Sciatic nerve (tissue), 2 donors: ENCODE measurements at places on chromosomes 5 and 9.

GRCh38 chr9:17829064-17829463 lies 250.2 kb downstream of the SH3GL2 start:
- no peak for DNase-seq

DNA sequence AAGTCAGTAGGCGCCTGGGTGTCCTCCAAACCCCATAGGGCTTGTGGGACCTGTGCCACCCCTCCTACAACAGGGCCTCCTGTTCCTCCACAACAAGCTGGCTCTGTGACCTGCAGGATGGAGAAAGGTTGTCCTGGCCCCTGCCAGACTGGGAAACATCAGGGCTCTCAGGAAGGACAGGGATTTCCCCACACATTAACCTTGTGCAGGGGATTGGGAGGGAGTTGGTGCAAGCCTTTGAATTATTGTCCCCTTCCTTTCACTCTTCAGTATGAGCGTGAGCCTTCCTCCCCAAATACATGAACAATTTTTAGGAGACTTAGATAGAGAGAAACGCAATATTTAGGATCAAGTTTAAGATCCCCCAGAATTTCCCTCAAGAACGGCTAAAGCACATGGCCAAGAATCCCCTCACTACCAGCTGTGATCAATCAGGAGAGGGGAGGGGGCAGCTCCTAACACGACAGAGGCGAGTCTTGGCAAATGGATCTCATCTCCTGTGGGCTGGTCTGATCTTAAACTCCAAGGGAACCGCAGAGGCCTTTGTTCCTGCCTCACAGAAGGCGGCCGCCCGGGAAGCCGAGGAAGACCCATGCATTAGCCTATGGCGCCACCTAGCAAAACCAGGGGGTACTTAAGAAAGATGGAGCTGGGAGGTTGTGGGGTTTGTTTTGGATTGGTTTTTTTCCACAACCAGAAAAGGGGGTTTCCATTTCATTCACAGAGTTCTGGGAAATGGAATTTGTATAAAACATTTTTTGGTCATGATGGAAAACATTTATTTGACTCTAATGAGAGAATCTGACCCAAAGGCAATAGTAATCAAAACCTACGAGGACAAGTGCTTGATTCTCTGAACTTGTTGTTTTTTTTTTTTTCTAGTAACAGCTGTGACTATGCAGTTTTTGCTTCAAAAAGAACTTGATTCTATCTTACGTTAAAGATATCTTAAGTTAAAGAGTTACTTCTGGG lies 36.1 kb upstream of the OSMR start:
- DNase-seq: peak; percentile 90

DNA sequence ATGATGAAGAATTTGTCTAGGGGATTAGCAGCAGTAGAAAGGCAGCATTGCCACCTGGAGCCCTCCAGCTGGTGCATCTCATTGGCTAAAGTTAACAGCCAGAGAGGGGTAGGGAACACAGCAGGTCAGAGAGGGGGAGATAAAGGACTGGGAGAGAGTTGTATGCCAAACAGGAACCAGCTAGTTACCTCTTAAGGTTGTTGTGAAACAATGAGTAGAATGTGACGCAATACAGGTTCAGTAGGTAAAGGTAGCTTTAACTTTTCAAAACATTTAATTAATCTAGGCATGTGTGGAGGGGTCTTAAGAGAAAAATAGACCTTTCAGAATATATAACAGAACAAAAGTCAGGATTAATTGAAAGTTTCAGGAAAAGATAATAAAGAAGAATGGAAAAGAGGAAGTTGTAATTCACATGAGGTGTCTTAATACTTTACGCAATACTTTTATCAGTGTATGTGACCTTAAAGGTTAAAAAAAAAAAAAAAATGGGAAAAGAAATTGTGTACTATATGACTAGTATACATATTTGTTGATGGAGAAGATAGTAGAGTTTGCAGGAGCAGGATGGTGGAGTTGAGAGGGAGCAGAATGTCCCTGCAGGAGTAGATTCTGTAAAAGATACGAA lies 14.3 kb downstream of the FBXO38 start:
- no peak for DNase-seq

DNA sequence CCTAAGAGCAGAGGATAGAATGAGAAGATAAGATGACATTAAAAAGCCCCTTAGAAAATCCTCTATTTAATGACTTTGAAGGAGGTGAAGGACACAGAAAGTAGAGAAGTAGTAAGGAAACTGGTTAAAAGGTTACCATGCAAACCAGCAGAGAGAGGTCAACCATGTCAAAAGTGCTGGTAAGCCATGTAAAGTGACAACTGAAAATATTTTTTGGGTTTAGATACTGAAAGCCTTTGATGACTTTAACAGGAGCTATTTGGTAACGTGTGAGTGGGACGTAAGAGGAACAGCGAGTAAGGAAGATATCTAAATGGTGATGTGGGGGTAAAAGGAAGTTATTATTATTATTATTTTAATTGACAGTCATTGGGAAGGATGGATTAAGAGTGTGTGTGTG lies 56.9 kb downstream of the MACIR start:
- DNase-seq: no peak
